ENCODE measurements at places on chromosomes 1 and 21.

DNA sequence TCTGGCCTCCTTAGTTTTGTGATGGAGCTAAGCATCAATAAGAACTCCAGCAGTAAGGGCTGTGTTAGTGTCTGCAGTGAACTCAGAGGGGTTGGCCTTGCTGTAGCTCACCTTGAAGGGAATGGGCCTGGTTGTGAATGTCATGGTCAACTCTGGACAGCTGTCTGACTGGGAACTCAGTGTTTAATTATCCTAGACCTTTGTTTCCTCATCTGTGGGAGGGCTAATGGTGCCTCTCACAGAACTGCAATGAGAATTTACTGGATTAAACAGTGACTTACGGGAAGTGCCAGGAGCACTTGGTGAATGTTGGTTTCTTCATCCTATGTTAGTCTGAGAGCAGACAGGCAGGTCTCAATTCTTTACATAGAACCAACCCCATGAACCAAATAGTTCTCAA is 23.7 kb downstream of the HMGCS2 start:
- no peak for DNase-seq

DNA sequence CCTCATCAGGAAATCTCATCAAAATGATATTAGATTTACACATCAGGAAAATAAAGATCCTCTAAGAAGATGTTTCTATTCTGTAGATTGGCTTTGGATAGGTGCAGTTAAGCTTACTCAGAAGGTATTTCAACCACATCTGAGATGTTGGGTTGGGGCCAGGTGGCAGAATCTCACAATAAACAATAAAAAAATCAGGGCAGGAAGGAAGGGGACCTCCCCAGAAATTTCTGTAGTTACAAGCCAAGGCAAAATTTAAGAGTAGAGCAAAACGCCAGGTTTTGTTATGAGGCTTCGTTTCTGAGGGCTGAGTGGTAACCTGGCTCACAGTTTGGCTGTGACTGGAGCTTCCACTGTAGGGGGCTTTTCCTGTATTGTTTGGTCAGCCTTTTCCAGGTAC is 84.8 kb downstream of the HUNK start:
- no peak for DNase-seq

- DNase-seq = no peak
These were observed 83.4 kb downstream of the ATF6 start for GRCh38 chr1:161849518-161849917.

DNA sequence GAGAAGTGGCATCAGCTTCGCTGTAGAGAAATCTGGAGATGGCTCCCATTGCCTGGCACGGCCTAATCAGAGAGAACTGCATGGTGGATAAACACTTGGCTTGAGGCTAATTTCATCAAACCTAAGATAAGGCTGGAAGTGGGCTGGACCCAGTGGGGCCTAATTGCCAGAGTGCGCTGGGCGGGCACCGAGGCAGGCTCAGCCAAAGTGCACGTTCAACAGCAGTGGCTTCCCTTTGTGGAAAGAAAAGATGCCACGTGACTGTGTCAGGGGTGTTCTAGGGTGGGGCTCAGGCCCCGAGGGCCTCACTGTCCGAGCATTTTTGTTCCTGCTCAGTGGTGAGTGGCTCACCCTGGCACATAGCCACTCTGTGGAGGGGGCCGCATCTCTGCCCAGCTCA is 5.8 kb downstream of the PLCH2 start:
- no peak for DNase-seq

- no peak for DNase-seq
These were observed 50.6 kb downstream of the NPHP4 start for GRCh38 chr1:5941671-5942070.

DNA sequence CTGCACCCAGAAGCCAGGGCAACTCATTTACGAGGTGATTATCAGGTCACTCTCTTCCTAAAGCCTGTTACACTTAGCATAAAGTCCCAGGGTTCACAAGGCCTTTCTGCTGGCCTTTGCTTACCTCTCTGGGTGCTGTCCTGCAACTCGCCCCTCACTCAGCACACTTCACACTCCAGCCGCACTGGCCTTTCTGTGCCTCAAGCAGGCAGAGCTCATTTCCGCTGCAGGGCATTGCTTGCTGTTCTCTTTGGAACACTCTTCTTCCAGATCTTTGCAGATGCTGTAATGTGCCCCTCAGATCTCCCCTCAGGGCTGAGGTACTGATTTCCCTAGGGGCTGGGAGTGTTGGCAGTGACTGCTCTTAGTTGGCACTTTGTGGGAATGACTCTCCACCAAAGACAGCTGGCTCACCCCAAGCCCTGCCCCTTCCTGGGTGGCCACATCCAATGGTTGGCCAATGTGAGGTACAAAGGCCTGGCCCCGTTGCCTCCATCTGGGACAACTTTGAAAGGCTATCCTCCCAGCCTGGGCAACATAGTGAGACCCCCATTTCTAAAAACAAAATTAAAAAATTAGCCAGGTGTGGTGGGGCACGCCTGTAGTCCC is 50.8 kb upstream of the SSBP3 start:
- DNase-seq = no peak

DNA sequence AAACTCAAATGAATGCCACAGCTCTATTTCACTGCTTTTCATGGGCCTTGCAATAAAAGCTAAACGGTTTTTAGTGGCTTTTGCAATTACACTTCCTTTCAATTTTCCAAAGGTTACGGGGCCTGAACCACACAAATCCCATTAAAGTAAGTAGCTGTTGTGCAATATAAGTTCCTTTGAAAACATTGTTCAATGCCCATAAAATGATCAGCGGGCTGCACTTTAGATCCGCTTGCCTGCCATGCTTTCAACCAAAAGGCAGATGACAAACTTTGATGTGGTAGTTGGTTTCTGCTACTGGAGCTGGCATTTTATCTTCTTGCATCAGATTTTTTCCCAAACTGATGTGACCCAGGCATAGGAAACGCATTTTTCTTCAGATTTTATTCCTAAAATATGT is 50.2 kb downstream of the PRRX1 start:
- no peak for DNase-seq

- DNase-seq = peak; percentile 89
These were observed 163.0 kb downstream of the GRIK3 start for GRCh38 chr1:36871146-36871971.

DNA sequence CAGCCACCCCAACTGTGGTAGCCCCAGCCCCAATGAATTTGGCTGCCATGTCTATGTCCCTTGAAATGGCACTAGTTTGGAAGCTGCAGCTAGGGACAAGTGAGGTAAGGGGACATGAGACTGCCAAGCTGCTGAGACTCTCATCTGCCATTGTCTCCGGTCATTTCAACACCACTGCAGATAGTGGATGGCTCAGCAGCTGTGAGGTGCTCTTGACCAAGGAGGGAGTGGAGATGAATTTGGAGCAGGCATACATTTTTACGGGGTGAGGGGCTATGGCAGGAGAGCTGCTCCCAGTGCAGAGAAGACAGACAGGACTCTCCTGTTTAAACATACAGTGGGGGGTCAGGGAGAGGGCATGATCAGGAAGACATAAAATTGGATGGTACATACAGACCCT is 315.5 kb upstream of the CAMK1G start:
- no peak for DNase-seq

GRCh38 chr21:33884376-33885171 is 31.0 kb downstream of the ATP5PO start:
- DNase-seq = no peak

- DNase-seq = no peak
These were observed 2.7 kb upstream of the NEGR1 start for GRCh38 chr1:72285074-72285425.

GRCh38 chr1:202143011-202143767 is 1.3 kb downstream of the ARL8A start:
- no peak for DNase-seq

DNA sequence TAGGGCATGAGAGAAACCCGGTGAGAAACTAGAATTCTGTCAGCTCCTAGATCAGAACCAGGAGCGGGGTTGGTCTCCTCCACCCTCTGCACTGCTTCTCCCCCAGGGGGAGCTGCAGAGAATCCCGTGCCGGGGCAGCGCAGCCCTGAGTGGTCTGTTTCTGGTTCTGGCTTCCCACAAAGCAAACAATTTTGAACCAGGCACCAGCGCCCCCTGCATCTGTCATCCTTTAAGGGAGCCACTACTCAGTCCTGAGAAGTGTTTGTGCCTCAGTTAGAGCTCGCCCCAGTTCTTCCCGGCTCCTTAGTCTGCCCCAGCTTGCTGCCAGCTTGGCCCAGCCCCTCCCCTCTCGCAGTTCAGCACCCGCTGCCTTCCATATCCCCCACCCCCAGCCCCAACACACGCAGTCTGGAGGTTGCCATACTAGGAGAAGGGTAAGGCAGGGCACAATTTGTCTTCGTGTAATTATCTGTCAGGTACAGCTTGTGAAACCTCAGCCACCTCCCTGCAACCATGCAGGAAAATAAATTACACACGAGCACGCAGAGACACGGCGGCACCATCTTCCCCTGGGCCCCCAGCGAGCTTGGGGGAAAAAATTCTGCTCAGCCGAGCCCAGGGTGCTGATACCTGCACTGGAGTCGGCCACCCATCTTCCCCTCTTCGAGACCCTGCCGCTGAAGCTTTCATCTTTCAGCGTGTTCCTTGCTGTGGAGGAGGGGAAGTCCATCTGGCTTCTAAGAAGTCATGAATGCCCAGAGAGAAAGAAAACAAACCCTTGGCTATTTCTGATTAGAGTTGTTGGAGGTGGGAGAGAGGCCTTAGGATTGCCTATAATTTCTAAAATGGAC is 62.6 kb upstream of the CD1D start:
- peak; percentile 88 for DNase-seq

- no peak for DNase-seq
These were observed 81.8 kb downstream of the LAMC2 start for GRCh38 chr1:183267646-183268431.

DNA sequence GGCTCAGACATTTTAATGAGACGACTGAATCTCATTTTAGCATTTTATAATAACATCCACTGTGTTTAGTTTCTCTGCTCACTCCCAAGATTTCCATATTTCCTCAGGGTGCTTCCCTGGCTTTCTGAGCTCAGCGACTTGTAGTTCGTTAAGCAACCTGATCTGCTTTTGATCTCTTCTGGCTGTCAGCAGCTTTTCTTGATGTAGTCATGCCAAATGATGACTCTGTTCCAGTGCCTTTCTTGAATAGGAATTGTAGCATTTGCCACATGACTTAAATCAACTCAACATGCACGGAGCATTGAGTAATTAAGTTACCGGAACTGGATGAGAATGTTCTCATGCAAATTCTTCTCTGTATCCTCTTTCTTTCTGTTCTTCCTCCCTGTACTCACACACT is 246.1 kb downstream of the FMN2 start:
- no peak for DNase-seq

Data from WERI-Rb-1 (cell line).